AG04449 (cell line): ENCODE measurements at places on chromosomes 7 and 10.

DNA sequence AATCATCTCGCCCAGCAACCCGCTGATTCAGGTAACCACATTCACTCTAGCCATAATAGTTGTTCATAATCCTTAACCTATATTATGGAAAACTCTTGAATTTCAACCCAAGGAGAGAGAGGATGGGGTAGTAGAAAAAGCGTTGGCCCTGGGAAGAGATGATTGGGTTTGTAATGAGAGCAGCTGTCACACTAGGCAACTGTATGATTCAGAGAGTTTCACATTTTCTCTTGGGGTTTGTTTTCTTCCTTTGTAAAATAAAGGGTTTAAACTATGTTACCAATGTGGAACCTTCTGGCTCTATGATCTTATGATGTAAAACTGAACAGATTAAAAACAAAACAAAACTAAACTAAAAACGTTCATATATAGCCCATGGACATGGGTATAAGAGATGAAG lies 705.2 kb upstream of the IGFBP3 start:
- no peak for DNase-seq

DNA sequence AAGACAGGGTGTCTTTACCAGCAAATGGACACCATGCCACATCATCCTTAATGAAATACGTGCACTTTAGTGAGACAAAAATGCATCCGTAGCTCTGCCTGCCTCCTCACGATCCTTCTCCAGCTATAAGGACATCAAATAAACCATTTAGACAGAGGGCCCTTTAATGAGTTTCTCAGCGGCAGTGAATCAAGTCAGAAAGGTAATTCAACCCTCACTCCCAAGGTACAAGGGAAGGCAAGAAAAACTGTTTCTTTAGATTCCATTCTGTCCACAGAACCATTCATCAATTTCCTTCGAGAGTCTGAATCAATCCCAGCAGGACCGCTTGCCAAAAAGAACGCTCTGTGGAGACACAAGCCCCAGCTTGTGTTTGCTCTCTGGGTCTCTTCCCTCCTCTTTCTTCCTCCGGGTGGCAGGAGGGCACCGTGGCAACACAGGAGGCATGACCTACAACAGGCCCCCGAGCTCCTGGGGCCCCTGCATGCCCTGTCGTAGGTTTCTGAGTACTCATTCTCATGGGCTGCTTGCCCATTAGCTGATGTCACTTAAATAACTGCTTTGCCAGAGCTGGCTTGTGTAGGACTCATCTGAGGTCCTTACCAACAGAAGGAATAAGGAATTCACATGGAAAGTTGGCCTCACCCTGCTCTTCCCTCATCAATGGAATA lies 297.8 kb upstream of the PRKCQ start:
- no peak for DNase-seq

DNA sequence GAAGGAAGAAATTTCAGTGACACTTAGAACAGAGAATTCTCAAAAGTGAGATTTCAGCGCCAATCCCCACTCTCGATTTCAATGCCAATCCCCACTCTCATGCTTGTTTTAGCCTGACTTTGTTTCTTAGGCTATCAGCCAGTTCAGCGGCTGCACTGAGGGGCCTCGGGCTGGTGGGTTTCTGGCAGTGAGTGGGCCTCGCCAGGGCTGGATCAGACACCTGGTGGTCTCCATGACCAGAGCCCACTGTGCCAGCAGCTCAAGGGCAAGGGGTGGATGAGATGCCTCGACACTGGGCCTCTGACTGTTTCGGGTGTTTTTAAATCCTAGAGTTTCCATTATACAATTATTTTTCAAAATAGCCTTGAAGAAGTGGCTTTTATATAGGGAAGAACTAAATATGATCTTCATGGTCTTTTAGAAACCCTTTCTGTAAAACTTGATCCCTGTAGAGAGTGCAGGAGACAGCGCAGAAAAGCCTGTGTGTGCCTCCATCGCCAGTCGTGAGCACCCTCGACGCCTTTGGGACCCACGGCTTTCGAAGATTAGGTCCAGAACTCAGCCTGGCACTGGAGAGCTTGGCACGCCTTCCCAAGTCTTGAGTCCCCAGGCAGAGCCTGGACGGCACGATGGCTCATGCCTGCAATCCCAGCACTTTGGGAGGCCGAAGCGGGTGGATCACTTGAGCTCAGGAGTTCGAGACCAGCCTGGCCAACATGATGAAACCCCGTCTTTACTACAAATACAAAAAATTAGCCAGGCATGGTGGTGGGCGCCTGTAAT lies 76.2 kb downstream of the INPP5A start:
- no peak for DNase-seq

- no peak for DNase-seq
These were observed 60.6 kb downstream of the DNAH11 start for GRCh38 chr7:21603462-21603861.

DNA sequence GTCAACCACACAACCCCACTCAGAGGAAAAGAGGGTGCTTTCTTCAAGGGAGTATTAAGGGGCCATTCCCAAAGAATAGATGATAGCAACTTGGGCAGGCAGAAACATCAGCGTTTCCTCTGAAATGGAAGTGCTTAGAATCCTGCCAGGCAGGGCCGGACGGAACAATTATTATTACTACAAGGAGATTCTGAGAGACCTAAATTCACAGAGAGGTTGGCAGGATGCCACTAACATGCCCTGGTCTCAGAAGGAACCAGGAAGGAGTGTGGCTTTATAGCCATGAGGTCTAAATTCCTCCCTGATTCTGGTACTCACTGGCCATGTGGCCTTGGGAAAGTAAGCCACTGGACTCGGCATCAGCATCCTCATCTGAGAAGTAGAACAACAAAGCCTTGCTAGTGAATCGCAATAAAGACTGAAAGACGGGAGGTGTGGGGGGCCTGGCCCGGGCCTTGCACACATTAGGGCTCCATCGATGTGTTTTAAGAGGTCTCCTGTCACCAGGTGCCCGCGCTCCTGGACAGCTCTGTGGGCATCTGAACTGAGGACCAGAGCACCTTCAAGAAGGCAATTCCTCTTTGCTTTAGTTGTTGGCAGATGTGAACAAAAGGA lies 131.5 kb downstream of the OAT start:
- no peak for DNase-seq

GRCh38 chr10:92839191-92840085 lies 8.9 kb upstream of the EXOC6 start:
- no peak for DNase-seq
